ENCODE measurements at places on chromosomes 7 and 10.
A peak's percentile ranks its signal among the peaks of the same experiment; 100 is the strongest.

DNA sequence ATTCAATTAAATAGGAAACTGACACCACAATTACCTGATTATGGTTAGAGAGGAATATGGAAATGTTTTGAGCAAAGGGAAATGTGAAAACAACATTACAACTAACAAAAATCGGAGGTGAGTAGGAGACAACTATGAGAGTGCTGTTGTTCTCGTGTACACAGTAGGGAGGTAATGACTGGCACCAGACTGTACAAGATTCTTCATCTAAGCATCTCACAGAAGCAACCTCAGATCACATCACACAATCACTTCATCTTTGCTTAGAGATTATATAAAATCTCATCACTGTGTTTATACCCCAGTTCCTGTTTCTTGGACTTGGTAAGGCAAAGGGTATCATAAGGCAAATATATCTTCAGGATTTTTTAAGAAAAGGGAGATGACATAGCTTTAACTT lies 14.9 kb downstream of the ABLIM1 start:
- DNase-seq, result no peak

- DNase-seq, result no peak
These were observed 479.8 kb upstream of the MKI67 start for GRCh38 chr10:128606055-128606454.

GRCh38 chr7:151503902-151504714 lies 15.6 kb downstream of the RHEB start:
- DNase-seq, result no peak

- DNase-seq, result no peak
These were observed 145.1 kb upstream of the MEOX2 start for GRCh38 chr7:15831606-15832005.

DNA sequence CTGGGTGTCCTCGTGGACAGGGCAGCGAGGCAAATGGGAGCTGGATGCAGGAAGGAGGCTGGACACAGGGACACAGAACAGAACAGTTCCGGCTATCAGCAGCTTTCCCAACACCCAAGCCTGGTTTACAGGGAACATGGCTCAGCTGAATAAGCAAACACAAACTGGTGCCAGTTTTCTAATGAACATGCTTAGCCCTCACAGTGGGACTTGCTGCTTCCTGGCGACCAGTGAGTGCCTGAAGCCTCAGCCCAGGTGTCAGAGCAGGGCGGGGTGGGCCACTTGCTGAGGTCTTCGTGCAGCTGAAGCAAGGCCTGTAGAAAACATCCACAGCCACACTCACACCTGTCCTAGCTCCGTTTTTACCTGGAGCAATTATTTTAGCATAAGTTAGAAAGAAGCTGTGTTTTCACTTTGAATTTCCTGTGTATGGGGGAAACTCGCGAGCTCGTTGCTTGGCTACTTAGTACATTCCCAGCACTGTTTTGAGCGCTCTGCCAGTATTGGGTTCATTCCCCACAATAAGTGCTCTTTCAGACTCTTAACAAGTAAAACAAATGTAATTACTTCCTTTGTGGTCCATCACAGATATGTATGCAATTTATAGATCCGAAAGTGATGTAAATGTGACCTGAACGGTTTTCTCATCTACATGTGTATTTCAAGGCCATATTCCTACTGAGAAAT lies 261.2 kb upstream of the SHH start:
- DNase-seq, result no peak

DNA sequence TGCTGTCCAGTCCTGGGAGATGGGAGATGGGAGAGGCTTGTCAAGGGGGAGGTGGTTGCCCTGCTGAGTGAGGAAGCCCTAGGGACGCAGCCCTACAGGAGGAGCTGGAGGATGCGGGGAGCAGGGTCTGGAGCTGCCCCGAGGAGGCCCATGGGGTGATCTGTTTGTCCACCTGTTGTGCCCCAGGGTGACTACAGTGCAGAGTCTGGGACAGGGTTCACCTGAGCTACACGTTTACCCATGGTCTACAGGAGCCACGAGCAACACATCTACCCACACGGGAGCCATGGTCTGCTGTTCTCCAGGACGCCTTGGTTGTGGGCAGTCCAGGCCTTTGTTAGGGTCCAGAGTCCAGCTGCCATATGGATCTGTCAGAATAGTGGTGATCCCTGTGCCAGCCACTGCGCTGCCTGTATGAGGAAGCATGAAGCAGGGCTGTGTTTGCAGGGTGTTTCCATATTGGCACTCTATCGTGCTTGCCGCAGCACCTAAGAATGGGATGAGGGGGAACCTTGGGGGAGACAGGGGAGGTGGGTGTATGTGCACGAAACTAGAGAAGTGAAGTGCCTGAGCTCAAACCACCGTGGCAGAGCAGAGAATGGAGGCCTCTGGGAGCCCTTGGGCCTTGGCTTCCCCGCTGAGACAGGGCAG lies 23.7 kb downstream of the ZNF775 start:
- no peak for DNase-seq

GRCh38 chr10:26969145-26969926 lies 108.6 kb upstream of the ABI1 start:
- no peak for DNase-seq

DNA sequence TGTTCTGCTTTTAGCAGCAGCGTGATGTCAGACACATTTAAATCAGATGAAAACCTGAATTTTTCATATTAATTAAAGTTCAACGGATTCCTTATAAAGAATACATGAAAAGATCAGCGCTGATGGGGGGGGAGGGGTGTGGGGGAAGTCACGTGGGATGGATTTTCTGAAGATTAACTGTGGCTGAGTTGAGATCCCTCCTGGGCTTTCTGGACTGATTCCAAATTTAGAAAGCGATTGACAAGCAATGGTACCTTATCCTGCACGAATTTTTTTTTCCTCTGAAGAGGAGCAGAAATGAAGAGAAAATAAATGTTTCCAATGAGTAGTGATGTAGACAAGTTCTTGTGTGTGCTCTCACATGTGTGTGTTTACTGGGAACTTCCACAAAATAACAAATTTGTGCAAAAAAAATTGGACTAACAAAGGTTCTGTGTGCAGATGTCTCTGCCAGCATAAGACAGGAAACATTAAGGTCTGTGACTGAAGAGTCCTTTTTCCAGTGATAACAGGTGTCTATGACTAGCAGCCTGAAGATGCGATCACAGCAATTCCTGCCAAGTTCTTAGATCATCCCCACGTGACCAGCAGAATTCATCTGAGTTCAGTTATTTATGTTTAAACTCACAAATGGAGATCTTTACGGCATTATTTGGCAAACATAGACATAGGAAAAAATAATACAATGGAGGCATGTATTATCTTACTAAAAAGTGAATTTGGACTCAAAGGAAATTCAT lies 585.2 kb upstream of the CELF2 start:
- no peak for DNase-seq

GRCh38 chr7:151839451-151839921 lies 37.4 kb downstream of the PRKAG2 start:
- DNase-seq, result no peak

- DNase-seq, result no peak
These were observed 169.1 kb downstream of the IMMP2L start for GRCh38 chr7:111393011-111393754.

DNA sequence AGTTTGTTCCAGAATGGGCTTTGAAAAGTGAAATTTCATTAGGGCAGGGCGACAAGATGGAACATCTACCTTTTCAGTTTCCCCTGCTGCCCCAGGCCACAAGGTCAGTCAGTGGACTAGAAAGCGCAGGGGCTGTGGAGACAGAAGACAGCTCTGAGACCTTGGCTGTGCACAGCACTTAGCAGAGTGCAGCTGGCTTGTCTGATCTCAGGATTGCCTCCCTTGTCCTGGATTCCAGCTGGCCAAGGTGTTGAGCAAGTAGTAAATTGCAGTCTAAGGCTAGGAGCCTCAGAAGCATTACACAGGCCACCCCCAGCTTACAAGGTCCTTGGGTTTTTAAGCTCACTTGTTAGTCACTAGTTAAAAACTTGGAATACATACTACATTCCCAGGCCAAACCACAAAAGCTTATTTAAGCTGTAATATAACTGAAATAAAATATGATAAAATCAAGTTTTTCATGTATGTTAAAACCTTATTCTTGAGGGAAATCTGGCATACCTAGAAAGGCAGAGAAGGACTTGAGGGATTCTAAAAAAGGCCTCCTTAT lies 67.3 kb upstream of the NPY start:
- no peak for DNase-seq

GRCh38 chr10:6174201-6174874 lies 28.4 kb upstream of the PFKFB3 start:
- DNase-seq, result peak; percentile 66

- peak; percentile 33 for DNase-seq
These were observed 58.9 kb downstream of the SH2D4B start for GRCh38 chr10:80596391-80597257.

- no peak for DNase-seq
These were observed 154.3 kb downstream of the POLR1F start for GRCh38 chr7:19554581-19554980.

GRCh38 chr10:63021225-63021624 lies 111.9 kb upstream of the NRBF2 start:
- DNase-seq, result no peak

DNA sequence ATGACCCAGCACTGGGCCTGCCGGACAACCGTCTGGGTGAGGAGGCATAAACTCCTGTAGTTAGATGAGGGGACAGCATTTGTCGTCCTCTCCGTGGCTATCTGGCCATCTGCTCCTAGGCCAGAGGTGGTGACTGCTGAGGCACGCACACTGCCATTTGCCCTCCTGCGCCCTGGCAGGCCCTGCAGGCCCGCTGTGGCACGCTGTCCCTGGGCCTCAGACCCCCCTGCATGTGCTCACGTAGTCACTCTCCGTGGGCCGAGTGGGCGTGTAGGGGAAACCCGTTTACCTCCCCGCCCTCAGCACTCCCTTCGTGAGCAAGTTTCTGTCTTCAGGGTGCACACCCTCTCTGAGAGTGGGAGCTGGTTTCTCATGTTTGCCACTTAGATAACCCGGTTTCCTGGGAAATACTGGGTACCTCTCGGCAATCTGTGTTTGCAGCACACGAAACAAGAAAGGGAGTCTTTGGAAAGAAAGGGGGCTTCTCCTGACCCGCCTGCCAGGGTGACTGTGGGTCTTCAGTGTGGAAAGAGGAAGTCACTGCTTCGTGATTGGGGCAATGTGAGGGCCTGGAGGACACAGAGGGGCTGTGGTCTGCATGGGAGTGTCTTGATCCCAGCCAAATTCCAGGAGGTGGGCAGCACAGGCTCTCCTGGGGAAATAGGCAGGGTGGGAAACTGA lies 10.8 kb downstream of the ADAMTS14 start:
- no peak for DNase-seq

DNA sequence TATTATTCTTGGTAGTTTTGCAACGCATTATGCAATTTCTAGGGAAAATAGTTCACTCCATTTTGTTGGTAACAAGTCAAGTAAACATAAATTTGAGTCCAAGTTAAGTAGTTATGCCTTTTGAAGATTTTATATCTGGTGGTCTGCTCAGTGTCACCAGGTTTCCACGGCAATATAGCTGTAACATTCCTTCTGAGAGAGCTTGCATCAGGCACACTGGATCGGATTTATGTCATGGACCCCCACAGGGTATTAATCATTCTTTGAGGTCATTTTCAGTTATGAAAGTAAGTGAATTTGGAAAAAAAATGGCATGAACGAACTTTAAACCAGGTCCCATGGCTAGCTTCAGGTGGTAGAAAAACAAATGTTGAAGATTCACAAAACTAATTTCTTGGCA lies 136.3 kb downstream of the POLR1F start:
- no peak for DNase-seq

DNA sequence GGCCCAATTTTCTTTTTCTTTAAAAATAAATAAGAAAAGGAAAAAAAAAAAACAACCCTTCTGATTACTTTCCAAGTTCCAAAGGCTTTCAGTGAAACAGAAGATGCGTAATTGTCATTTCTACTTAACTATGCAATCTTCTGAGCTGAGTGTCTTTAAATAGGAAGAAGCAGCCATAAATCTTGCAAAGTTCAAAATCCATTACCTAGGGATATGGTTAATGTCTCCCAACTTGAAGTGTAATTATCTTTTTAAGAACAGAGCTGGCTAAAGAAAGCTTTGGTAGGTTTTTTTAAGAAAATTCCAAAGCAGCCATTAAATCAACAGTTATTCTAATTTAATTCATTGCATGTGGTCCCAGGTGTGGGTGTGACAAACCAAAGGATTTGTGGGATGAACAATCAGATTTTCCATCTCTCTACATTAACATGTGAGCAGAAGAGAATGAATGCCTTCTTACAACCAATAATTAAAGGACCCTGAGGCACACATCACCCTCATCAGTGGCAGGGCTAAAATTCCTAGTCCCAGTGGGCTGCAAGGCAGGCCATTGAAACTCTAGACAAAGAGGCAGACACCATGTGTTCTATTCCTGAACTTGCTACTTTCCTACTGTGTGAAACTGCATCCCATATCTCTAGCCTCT lies 419.2 kb downstream of the REEP3 start:
- no peak for DNase-seq

DNA sequence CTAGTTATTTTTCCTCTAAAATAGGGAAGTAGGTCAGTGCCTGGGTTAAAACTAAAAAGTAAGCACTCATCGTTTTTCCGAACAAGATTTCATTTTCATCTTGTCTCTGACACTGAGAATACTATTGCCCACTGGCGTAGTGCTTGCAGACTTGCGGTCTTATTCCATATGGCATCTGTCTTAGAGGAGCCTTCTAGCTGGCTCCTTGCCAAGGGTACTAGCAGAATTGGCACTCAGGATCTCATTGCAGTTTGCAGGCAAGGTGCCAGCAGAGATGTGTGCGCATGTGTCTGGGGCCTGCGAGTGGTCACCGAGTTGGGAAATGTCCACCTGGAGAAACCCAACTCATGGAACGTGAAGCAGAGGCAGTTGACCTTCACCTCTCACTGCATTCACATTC lies 143.4 kb downstream of the CELF2 start:
- peak; percentile 42 for DNase-seq

GRCh38 chr10:73867126-73867807 lies 7.1 kb downstream of the CAMK2G start:
- no peak for DNase-seq

DNA sequence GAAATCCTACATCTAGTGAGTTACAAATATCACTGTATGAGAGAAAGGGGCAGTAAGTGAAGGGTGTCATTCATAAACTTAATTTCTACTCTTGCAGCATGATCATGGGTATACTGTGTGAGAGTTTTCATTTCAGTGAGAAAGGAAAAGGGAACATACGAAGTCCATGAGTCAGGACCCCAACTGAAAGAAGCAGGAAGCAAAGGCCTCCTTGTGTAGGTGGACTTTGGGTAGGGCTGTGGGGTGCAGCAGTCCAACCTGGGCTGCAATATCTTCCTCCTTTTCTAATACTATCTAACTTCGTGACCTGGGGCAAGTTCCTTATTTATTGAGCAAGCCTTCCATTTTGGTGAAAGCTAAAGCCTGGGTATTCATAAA lies 248.2 kb upstream of the TCF7L2 start:
- no peak for DNase-seq

GRCh38 chr7:130736298-130736900 lies 2.4 kb upstream of the KLF14 start:
- DNase-seq, result no peak

- DNase-seq, result no peak
These were observed 237.3 kb downstream of the MAD1L1 start for GRCh38 chr7:1995426-1995825.

- DNase-seq, result no peak
These were observed 63.2 kb upstream of the TOMM7 start for GRCh38 chr7:22885797-22886261.

Measured in left ventricle myocardium superior (tissue), 1 donor.